Upper lobe of right lung (tissue), 1 donor: ENCODE measurements at places on chromosomes 11 and 22. TPM values are rescaled to one million over a fixed set of nuclear protein-coding genes. Genes with fewer than 3 reads are reported as not detected.

DNA sequence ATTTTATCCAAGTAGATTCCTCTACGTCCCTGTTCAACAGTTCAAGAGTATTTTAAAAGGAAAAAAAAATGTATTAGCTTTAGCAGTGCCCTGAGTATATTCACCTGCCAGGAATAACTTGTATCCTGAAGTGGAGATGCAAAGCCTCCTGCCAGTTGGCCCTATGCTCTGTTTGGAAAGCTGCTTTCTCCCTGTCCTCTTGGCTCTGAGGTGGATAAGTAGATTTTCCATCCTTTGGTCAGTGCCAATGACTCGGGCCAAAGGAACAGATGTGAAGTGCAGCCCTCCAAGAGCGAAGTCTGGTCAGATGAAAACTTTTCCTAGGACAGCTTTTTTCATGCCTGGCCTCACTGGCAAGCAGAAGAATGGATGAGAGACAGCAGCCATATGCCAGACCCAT lies 839.9 kb upstream of the TENM4 start:
- no peak for DNase-seq

DNA sequence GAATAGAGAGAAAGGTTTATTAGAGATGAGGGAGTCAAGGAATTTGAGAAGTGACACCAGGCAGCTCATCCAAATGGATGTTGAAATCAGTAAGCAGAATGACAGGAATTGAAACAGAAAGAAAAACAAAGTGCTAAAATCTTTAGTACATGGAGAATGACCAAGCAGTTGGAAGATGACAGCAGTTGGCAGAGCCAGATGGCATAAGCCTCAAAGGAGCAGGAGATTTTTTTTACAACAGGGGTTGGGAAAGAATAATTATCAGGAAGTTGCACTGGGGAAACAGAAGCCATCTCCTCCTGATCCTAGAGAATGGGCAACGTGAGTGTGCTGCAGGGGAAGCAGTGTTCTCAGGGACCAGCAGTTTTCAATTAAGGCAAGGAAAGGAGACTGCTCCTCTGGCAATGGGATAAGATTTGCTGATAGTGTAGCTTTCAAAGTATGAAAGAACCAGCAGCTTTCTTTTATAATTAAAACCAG lies 28.9 kb downstream of the RAB39A start:
- no peak for DNase-seq

- DNase-seq: no peak
Observed at GRCh38 chr11:7967826-7968225, 2.6 kb upstream of the NLRP10 start.

GRCh38 chr22:22058633-22059290 lies 76.2 kb upstream of the TOP3B start:
- no peak for DNase-seq

DNA sequence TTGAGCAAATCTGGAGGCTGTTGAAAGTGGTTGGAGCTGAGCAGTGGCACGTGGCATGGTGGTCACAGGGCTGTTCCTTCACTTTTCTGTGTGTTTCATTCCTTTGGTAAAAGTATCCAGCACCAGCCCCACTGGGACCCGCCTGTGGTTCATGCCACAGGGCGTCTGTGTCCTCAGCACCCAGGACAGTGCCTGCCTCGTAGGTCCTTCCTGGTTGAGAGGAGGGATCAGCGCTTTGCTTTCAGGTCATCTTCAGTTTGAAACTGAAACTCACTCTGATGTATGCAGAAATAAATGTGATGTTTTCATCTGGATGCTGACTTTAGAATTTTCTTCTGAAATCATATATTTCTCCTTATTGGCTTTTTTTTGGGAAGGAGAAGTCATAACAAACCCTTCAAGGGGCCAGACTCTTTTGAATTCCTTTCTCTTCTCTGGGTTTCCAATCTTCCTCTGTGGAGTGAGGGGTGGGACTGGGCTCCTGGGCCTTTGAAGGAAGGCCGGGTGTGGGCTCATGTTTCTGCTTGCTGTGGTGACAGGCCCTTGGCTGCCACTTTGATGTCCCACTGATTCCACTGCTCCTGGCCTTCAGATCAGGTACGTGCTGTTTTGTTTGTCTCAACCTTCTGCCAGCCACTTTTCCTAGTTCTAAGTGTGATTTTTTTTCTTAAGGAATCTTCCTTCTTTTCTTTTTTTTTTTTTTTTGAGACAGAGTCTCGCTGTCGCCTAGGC lies 26.2 kb downstream of the TBC1D22A start:
- no peak for DNase-seq

DNA sequence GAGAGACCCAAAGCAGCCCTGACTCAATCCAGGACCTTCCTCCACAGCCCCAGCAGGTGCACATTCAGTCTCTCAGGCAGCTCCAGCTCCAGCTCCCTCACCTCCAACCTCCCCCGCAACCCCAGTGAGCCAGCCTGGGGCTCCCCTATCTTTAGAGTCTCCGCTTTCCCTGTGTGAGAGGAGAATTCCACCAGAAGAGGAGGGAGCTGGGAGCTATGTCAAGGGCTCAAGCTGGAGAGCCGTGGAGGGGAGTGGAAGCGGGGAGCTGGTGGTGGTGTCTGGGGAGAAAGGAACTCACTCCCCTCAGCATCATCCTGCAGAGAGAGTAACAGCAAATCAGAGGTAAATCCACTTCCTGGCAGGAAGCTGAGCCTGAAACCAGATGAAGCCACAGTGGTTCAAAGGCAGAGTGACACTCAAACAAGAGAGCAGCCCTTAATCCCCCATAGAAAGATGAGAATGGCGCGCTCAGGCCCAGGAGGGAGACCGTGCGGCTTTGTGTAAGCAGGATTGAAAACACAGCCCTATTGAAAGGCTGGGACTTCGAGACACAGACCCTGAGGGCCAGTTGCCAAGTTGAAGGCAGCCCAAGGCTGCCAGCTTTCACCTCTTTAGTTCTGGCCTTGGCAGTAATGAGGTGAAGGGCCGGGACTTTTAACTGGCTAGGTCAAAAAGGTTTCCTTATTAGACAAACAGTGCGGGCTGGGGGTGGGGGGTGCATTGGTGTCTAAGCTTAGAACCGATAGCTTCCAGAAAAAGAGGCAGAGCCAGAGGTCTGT lies 21.4 kb upstream of the CDON start:
- DNase-seq: no peak

GRCh38 chr11:122488892-122489706 lies 166.4 kb upstream of the UBASH3B start:
- DNase-seq: no peak

Gene SLC5A12
- total RNA-seq: not detected
